ENCODE measurements at places on chromosomes 5 and 9. TPM values are rescaled to one million over a fixed set of nuclear protein-coding genes. Genes with fewer than 3 reads are reported as not detected.

GRCh38 chr5:174690271-174690670 is 34.1 kb upstream of the MSX2 start:
- no peak for DNase-seq

DNA sequence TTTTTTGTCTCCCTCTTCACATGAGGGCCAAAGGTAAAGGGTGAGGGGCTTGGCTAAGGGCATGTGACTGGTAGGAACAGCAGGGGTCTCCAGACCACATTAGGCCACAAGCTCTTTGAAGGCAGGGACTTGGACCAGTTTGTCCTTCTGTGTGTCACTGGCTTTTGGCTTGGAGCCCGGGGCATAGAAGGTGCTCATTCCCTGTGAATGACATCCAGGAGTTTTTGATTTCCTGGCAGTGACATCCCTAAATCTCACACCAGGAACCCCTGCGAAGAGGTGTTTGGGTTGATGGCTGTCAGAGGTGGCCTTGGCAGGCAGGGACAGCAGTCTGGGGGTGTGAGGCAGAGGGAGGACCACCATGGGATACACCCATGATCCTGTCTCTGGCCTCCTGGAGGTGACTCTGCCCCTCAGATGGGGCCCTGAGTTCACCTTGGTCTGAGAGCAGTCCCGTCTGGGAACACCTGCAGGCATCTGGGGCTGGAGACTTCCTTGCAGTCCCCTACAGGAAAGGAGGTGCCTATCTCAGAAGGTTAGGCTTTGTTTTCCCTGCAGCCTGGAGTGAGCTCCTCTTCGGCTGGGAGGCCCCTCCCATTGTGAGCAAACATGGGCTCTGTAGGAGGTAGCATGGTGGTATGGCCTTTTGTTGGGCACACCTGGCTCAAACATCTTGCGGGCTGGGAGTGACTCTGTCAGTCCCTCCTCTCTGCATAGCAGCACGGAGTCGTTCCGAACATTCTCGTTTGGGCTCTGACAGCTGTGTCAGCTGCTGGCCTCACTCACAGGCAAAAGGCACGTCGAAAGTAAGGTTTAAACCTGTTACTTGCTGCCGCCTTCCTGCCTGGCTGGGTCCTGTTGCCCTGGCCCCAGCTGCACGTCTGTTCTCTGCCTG is 38.6 kb upstream of the PITX1 start:
- DNase-seq = peak; percentile 12

- no peak for DNase-seq
Observed at GRCh38 chr9:137348769-137349470, 46.8 kb upstream of the NRARP start.

- DNase-seq = no peak
Observed at GRCh38 chr5:123561230-123561629, 49.3 kb downstream of the CSNK1G3 start.

GRCh38 chr9:76591256-76591950 is 132.4 kb downstream of the GCNT1 start:
- DNase-seq = no peak

- no peak for DNase-seq
Observed at GRCh38 chr5:16794269-16794913, 141.7 kb downstream of the MYO10 start.

DNA sequence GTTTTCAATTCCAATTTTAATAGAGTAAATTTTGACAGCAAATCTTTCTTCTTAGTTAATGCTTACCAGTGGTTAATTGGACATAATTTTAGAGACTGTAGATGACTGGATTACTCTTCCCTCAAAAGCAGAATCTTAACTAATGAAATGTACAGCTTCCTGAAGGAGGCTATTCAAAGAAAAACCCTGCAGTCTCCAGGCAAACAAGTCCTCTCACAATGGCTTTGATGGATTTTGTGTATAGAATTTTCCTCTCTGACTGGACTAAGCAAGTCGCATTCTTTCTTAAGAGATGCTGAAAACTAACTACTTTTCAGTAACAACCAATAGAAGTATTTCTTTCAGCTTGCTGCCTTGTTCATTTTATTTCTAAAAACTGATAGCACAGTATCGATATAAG is 35.7 kb upstream of the TMED7 start:
- no peak for DNase-seq

DNA sequence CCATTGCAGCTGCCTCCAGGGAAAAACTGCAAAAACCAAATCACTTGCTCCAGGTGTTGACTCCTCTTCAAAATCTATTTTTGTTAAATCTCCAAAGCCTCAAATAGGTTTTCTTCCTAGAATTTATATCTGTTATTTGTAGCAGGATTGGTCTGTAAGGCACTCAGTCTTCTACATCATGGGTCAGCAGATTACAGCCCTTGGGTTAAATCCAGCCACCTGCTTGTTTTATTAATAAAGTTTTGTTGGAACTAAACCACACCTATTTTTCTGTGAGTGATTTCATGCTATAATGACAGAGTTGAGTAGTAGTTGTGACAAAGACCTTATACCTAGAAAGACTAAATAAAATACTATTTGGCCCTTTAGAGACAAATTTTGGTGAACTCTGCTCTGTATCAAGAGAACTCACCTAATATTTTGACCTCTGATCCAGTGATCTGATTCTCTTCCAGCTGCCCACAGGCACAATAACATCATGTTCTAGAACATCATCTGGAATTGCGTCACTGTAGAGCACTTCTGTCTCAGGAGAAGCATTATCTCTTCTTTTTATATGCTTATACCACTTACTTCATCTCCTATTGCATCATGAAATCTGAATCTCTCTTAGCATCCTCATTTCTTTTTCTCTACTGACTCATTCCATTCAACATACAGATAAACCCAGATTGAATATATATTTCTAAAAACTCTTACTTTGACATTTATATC is 130.1 kb downstream of the RPS23 start:
- no peak for DNase-seq

- no peak for DNase-seq
Observed at GRCh38 chr5:85681871-85682270, 935.9 kb upstream of the COX7C start.

GRCh38 chr5:138177941-138178515 is 402 bp downstream of the BRD8 start:
- DNase-seq = peak; percentile 48

- no peak for DNase-seq
Observed at GRCh38 chr9:127066851-127067136, 55.6 kb downstream of the ANGPTL2 start.

- DNase-seq = no peak
Observed at GRCh38 chr9:76608575-76609273, 149.7 kb downstream of the GCNT1 start.

DNA sequence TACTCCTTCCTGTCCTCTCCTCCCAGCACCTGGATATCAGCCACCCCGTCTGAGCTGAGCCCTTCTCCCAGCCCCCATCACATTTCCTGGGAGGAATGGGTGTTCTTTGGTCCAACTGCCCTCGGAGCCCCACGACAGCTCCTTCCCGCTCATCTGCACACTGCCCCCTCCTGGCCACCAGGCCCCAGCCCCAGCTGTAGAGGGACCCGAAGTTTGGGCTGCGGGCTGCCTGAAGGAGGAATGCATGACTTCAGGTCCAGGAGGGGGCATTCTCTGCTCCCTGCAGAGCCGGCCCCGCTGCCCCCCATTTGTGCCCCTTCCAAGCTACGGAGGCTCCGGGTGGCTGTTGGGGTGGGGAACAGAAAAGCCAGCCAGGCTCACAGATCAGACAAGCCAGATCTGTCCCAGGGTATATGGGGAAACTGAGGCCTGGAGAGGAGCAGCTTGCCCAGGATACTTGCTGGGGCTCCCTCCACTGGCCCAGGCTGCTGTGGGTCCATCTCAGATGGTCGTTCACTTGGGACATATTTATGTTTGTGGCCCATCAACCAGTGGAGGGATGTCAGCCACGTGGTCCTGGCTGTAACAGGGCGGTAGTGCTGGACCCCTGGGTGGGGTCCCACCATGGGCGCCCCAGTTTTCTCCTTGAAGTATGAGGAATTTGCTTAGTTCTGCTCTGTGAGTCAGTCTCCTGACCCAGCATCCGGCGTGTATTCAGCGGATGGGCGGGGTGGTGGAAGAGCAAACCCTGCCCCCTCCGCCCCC is 33.1 kb downstream of the DAB2IP start:
- no peak for DNase-seq

GRCh38 chr9:120561709-120562108 is 18.3 kb downstream of the CDK5RAP2 start:
- DNase-seq = no peak

The HSDL2 gene
- 4.9 TPM for total RNA-seq

The NFIB gene
- total RNA-seq = not detected

The SLCO6A1 gene
- not detected for total RNA-seq

The CYSRT1 gene
- 0.33 TPM for total RNA-seq

The STOML2 gene
- 29.8 TPM for total RNA-seq

The TEX48 gene
- not detected for total RNA-seq

The LCN15 gene
- total RNA-seq = not detected

The IFNA1 gene
- total RNA-seq = not detected

Measured in CD4-positive, alpha-beta T cell (primary cell).